ENCODE measurements at places on chromosomes 3 and 15. TPM values are rescaled to one million over a fixed set of nuclear protein-coding genes. Genes with fewer than 3 reads are reported as not detected.

DNA sequence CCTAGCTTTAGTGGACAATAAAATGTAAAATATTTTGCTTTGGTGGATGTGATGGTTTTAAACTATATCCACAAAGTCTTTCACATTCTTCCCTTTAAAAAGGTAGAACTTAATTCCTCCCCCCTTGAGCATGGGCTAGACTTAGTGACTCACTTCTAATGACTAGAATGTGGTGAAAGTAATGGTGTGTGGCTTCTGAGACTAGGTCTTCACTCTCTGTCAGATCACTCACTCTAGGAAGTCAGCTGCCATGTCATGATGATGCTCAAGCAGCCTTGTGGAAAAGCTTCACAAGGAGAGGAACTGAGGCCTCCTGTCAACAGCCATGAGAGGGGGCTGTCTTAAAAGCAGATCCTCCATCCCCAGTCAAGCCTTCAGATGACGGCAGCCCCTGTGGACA, 4.2 kb downstream of the LRRC2 start:
- H3K4me1 ChIP-seq, result peaks cover 28% of the 10 kb centered on the region
- peaks cover 3% of the 10 kb centered on the region for H3K36me3 ChIP-seq
- H3K4me3 ChIP-seq, result no peak overlapping the region
- no peak overlapping the region for H3K27ac ChIP-seq
- H3K27me3 ChIP-seq, result peaks cover 47% of the 10 kb centered on the region

DNA sequence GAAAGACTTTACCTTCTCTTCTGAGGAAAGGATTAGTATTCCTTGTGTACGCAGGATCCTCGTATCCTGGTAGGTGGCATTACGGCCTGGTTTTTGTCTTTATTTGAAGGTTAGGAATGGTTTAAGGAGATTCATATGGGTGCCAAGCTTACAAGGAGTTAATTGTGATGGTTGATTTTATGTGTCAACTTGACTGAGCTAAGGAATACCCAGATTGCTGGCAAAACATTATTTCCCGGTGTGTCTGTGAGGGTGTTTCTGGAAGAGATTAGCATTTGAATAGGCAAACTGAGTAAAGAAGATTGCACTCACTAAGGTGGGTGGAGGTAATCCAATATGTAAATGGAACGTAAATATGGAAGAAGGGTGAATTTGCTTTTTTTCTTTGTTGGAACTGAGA, 44.4 kb upstream of the ABI3BP start:
- DNase-seq, result no peak
- H3K27ac ChIP-seq, result no peak overlapping the region
- H3K27me3 ChIP-seq, result no peaks in the 10 kb centered on the region
- H3K36me3 ChIP-seq, result no peaks in the 10 kb centered on the region
- H3K4me3 ChIP-seq, result no peak overlapping the region

DNA sequence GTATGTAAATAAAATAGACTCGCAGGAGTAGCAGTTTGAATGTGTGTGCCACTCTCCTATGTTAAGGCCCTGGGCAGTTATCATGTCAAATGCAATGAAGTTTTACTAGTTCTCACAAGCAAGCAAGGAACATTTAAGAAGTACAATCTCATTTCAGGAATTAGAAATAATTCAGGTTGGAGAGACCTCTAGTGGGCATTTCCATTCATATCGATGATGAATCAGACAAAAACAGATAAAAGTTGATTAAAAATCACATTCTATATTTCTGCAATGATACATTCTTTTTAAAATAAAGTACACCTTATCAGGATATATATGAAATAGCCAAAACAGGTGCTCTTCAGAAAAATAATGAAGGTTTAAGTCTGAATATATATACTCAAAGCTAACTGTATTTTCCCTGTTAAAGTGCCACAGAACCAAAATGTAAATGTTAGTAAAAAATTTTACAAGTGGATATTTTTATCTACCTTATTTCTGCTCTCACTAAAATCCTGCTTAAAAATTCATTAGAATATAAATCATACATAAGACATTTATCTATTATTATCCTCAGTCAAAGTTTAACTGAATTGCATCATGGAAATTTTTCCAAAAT, 492.4 kb upstream of the FRG2C start:
- no peaks in the 10 kb centered on the region for H3K36me3 ChIP-seq
- DNase-seq, result no peak
- no peaks in the 10 kb centered on the region for H3K27me3 ChIP-seq
- H3K27ac ChIP-seq, result no peak overlapping the region
- H3K4me3 ChIP-seq, result no peak overlapping the region

- H3K27ac ChIP-seq, result no peak overlapping the region
- no peaks in the 10 kb centered on the region for H3K27me3 ChIP-seq
- H3K36me3 ChIP-seq, result no peaks in the 10 kb centered on the region
- no peak overlapping the region for H3K4me3 ChIP-seq
- no peaks in the 10 kb centered on the region for H3K4me1 ChIP-seq
These were observed 242.5 kb downstream of the GBE1 start for GRCh38 chr3:81518945-81519344.

GRCh38 chr3:52330194-52330805, 14.2 kb downstream of the DNAH1 start:
- H3K27me3 ChIP-seq, result no peaks in the 10 kb centered on the region
- no peak overlapping the region for H3K4me3 ChIP-seq
- no peak overlapping the region for H3K27ac ChIP-seq
- peaks cover 8% of the 10 kb centered on the region for H3K36me3 ChIP-seq

DNA sequence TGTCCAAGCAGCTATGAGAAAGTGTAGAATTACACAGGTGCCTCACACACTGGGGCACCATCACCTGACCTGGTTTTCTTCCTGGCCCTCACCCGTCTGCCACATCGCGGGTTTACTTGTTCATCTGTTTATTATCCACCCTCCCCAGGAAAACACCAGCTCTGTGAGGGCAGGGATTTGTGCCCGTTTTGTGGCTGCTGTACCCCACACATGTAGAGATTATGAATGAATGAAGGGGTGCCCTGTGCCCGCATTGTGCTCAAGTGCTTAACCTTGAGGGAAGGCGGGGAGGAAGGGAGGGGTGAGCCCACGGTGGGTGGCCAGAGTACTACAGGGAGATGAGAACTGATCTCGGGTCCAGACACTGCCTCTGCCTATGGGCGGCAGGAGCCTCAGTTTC, 108.4 kb downstream of the WNT7A start:
- H3K36me3 ChIP-seq, result no peaks in the 10 kb centered on the region
- no peak overlapping the region for H3K4me3 ChIP-seq
- no peak for DNase-seq
- H3K4me1 ChIP-seq, result peaks cover 6% of the 10 kb centered on the region
- peaks cover 2% of the 10 kb centered on the region for H3K27me3 ChIP-seq
- no peak overlapping the region for H3K27ac ChIP-seq

DNA sequence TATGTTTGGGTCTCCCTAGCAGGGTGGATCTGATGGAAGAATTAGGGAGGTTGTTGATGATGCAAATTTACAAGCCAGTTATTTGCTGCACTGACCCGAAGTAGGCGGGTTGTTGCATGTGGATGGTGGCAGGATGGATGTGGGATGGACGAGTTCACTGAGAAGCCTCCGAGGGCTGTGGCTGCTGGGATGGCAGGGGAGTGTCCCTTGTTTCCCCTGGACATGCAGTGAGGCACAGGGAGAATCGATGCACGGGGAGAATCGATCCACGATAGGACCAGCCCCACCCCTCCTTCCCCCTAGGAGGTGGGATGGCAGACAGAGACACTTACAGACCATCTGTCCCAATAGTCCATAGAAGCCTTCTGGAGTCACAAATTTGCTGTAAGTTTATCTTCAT, 31.0 kb upstream of the KLF13 start:
- peaks cover 37% of the 10 kb centered on the region for H3K27me3 ChIP-seq
- H3K36me3 ChIP-seq, result no peaks in the 10 kb centered on the region
- H3K4me3 ChIP-seq, result no peak overlapping the region
- H3K27ac ChIP-seq, result no peak overlapping the region

DNA sequence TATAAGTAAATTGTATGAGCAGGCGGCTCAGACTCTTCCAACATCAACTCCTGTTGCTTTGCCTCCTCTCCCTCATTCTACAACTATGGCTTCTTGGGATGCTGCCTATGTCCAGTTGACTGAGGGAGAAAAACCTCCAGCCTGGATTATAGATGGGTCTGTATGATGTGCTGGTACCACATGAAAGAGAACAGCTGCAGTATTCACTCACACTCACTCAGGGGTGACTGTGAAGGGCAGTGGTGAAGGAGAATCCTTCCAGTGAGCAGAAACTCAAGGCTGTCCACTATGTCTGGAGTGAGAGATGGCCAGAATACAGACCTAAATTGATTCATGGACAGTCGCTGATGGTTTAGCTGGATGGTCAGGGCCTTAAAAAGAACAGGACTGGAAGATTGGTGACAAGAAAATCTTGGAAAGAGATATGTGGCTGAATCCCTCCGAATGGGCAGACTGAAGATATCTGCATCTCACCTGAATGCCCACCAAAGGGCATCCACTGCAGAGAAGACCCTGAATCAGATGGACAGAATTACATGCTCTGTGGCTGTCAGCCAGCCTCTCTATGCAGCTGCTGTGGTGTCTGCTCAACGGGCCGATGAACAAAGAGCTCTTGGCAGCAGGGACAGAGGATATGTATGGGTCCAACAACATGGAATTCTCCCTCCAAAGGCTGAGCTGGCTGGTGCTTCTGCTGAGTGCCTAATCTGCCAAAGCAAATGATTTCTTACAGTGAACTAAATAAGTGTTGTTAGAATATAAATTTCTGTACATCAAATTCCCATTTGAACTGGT, 1.9 kb upstream of the BCL2L10 start:
- peaks cover 34% of the 10 kb centered on the region for H3K27me3 ChIP-seq
- no peak overlapping the region for H3K27ac ChIP-seq
- no peak for DNase-seq
- no peaks in the 10 kb centered on the region for H3K4me1 ChIP-seq
- H3K4me3 ChIP-seq, result no peak overlapping the region

DNA sequence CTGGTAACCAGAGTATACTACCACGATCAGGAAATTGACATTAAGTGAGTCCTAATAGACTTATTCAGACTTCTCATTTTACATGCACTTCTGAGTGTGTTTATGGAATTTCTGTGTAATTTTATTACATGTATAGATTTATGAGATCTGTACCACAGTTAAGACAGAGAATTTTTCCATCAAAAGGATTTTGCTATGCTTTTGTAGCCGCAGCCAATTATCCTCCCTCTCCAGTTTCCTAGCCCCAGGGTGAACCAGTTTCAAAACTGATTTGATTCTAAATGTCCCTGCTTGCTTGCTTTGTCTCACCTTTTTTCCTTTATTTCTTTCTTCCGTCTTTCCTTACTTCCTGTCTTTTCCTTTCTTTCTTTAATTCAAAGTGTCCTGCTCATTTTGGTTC, 661.2 kb upstream of the BCHE start:
- no peak for DNase-seq
- H3K4me1 ChIP-seq, result no peaks in the 10 kb centered on the region
- no peaks in the 10 kb centered on the region for H3K27me3 ChIP-seq
- no peaks in the 10 kb centered on the region for H3K36me3 ChIP-seq

GRCh38 chr3:145678401-145678800, 482.6 kb downstream of the PLOD2 start:
- no peaks in the 10 kb centered on the region for H3K4me1 ChIP-seq
- no peak overlapping the region for H3K27ac ChIP-seq
- H3K4me3 ChIP-seq, result no peak overlapping the region
- H3K27me3 ChIP-seq, result no peaks in the 10 kb centered on the region
- no peaks in the 10 kb centered on the region for H3K36me3 ChIP-seq

GRCh38 chr3:192068464-192069254, 607.7 kb downstream of the PYDC2 start:
- no peak overlapping the region for H3K27ac ChIP-seq
- H3K36me3 ChIP-seq, result no peaks in the 10 kb centered on the region
- no peak overlapping the region for H3K4me3 ChIP-seq
- DNase-seq, result no peak

- DNase-seq, result no peak
- no peaks in the 10 kb centered on the region for H3K36me3 ChIP-seq
- no peaks in the 10 kb centered on the region for H3K4me1 ChIP-seq
- H3K27ac ChIP-seq, result no peak overlapping the region
- H3K4me3 ChIP-seq, result no peak overlapping the region
These were observed 324.1 kb downstream of the IGSF11 start for GRCh38 chr3:118710532-118710931.

DNA sequence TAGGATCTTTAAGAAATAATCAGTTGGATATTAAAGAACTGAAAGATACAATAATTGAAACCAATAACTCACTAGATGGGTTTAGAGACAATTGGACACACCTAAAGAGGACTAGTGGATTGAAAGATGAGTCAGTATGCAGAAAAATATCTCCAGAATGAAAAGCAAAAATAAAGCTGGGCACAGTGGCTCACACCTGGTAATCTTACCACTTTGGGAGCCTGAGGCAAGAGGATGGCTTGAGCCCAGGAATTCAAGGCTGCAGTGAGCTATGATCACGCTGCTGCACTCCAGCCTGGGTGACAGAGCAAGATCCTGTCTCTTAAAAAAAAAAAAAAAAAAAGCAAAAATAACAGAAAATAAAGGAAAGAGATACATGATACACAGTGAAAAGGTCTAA, 37.4 kb upstream of the CCDC174 start:
- no peak for DNase-seq
- H3K27ac ChIP-seq, result no peak overlapping the region
- H3K4me3 ChIP-seq, result no peak overlapping the region
- peaks cover 23% of the 10 kb centered on the region for H3K27me3 ChIP-seq
- no peaks in the 10 kb centered on the region for H3K36me3 ChIP-seq
- H3K4me1 ChIP-seq, result no peaks in the 10 kb centered on the region

Gene PLIN1
- total RNA-seq, result not detected
